ENCODE measurements at places on chromosomes 16 and 17. TPM values are rescaled to one million over a fixed set of nuclear protein-coding genes. Genes with fewer than 3 reads are reported as not detected.

Gene ALDH3A1
- 0.85 TPM for total RNA-seq

Gene CX3CL1
- 3.3 TPM for total RNA-seq

Gene HSF5
- total RNA-seq = 0.05 TPM

Gene NEUROD2
- not detected for total RNA-seq

Gene RCVRN
- total RNA-seq = not detected

Gene RAI1
- total RNA-seq = 10.4 TPM

Gene TMC7
- 6.5 TPM for total RNA-seq

Gene P2RX5
- 0.23 TPM for total RNA-seq

Gene CSH2
- not detected for total RNA-seq

Gene CMTM2
- not detected for total RNA-seq

Gene KRT14
- 0.85 TPM for total RNA-seq

Gene TBC1D3H
- total RNA-seq = not detected

Gene SOX15
- 0.14 TPM for total RNA-seq

Gene C17orf78
- not detected for total RNA-seq

Gene CLDN9
- not detected for total RNA-seq

Gene NUDT7
- 8.1 TPM for total RNA-seq

Gene CDIP1
- 17.3 TPM for total RNA-seq

Gene DDX28
- total RNA-seq = 19.5 TPM

Gene SDF2
- 48.9 TPM for total RNA-seq

Gene ZNF597
- 2.4 TPM for total RNA-seq

Gene GPRC5B
- 75.1 TPM for total RNA-seq

Gene EFNB3
- total RNA-seq = 0.14 TPM

Gene AOC3
- total RNA-seq = 0.51 TPM
